ENCODE measurements at places on chromosomes 4 and X.

DNA sequence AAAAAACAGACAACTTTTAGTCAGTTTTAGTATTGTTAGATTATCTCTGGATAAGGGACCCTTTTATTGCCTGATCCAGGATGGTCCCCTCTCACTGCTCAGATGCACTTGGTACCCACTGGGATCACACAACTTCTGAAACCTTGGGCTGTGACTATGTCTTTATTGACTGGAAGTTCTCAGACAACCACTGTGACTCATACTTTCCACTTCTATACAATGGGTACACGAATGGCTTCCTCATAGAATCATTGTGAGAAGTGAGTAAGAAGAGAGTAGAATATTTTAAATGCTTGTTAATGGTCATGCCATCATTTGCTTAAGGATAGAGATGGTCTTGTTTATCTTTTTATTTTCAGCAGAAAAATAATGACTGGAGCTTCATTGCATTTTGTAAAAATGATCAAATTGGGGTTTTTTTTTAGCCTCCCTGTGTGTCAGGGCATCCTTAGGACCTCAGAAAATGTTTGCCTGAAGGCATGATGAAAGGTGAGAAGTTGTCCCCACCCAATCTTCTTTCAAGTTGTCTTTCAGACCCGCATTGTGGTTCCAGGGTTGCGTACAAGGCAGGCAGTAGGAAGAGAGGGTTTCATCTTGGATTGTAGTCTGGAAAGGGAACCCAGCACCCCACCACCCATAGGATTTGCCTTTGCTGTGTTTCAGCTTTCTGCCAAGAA, 115.1 kb downstream of the CPEB2 start:
- no peak for DNase-seq

GRCh38 chrX:35289952-35290351, 347.4 kb downstream of the FAM47B start:
- no peak for DNase-seq

GRCh38 chr4:152075253-152075928, 314.6 kb upstream of the GATB start:
- DNase-seq, result no peak

DNA sequence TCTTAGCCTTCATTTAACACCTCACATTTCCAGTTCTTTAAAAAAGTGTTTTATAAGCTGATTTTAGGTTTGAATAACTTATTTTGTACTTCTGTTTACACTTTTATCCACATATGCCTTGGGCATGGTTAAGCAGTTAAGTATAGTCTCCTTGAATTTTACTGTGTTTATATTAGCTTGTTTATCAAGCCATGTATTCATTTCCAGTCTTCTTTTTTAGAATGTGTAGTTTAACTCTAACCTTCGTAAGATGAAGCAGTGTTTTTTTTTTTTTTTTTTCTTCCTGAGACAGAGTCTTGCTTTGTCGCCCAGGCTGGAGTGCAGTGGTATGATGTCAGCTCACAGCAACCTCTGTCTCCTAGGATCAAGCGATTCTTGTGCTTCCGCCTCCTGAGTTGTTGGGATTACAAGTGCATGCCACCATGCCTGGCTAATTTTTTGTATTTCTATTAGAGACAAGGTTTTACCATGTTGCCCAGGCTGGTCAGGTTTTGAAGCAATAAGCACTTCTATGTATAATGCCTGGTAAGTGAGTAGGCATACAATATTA, 42.5 kb downstream of the BMP2K start:
- no peak for DNase-seq

- no peak for DNase-seq
Measured at GRCh38 chrX:148662014-148662413, 161.6 kb downstream of the AFF2 start.
